ENCODE measurements at places on chromosomes 7 and 10. TPM values are rescaled to one million over a fixed set of nuclear protein-coding genes. Genes with fewer than 3 reads are reported as not detected.

SPDYE18 gene
- 1.3 TPM for total RNA-seq

HPS1 gene
- 12.6 TPM for total RNA-seq

CUZD1 gene
- 0.91 TPM for total RNA-seq

CYP2E1 gene
- 16.0 TPM for total RNA-seq

GRCh38 chr7:156907656-156908055 is 14.7 kb upstream of the LMBR1 start:
- DNase-seq: no peak

DNA sequence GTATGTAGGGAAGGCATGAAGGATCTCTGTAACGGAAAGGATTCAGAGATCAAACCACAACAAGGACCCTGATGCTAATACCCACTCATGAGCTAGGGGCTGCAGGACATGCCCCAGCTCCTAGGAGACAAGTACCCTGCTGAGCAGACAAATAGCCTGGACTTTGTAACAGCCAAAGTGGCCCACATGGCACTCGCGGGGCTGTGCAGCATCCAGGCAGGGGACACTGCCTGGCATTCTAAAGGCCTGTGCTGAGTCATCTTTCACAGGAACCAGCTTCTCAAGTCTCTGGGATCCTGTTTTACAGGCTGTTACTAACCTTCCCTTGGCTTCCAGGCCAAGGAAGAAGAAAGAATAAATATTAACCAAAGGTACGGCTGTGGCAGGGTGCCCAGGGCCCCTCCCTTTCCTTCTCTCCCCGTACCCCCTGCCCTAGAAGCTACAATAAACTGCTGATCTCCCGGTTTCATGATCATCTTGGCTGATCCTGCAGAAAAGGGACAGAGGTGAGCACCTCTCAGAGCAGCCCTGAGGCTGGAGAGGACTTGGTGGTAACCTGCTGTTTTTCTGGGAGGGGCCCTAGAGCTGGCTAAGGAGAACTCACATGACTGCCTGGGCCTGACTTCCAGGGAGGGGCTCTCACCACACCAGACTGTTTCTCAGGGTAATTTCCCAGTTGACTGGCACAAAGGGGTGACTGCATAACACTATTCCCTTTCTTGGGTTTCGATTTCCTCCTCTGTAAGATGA is 4.2 kb upstream of the RPEL1 start:
- DNase-seq: peak; percentile 26
